ENCODE measurements at places on chromosomes 7 and 10.

DNA sequence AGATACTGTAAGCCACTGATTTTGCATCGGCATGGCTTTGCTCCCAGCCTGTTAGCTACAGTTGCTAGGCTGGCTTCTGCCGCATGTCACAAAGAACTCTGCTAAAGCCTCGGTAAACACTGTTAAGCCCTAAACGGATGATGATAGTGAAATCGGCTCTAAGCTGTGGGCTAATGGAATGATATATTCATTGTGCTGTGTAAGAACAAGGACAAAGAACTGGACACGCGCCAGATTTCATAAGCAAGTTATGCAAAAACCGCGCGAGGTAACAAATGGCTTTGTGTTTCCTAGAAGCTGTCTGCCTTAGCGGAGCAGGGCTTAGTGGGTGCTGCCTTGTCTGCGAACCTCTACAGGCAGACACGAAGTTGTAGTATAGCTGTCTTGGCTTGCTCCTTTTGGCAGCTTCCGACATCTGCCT is 331.3 kb upstream of the COBL start:
- no peak for DNase-seq

GRCh38 chr10:75394221-75394620 is 7.3 kb downstream of the ZNF503 start:
- no peak for DNase-seq

GRCh38 chr7:81138870-81139269 is 220.0 kb upstream of the SEMA3C start:
- peak; percentile 24 for DNase-seq

- DNase-seq = peak; percentile 2
Observed at GRCh38 chr10:2232479-2232878, 495.2 kb upstream of the ADARB2 start.

All from Kasumi-1 (cell line).